Suppressor macrophage (primary cell): ENCODE measurements at places on chromosomes 6 and 20.

- no peak for DNase-seq
Observed at GRCh38 chr6:14292119-14292518, 174.5 kb downstream of the CD83 start.

- no peak for DNase-seq
Observed at GRCh38 chr20:10131732-10132345, 86.8 kb upstream of the SNAP25 start.

DNA sequence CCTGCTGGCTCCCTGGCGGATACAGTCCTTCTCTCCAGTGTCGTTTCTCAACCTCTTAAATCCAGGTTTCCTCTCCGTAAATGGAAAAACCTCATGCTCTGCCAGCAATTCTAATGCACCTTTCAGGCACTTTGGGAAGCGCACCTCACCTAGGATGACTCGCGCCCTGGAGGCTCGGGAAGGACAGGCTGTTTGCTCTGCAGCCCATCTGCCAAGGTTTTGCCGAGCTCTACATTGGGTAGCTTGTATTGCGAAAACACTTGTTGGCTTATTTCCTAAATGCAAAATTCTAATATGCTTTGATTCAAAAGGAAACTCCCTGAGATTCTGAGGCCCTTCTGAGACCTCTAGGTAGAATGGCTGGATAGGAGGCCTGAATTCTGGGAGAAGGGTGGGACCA lies 102.6 kb upstream of the MLN start:
- no peak for DNase-seq

GRCh38 chr6:42404484-42404883 lies 47.2 kb downstream of the TRERF1 start:
- peak; percentile 58 for DNase-seq

DNA sequence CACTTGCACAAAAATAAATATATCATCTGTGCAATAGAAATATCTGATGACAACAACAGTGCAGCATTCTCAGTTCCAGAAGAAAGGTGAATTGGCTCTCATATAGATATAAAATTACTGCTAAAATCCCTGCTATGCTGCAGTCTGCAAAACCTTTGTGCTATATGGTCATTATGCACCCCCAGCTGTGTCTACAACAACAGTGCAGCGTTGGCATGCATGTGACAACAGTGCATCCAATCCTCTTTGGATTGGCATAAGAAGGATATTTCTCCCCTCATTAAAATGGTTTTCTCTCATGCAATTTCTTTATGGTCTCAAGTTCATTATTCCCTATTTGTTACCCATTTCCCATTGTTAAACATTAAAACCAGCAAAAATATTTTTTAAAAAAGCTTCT lies 23.1 kb downstream of the OR2B6 start:
- no peak for DNase-seq

- DNase-seq, result no peak
Observed at GRCh38 chr6:8941577-8941976, 506.2 kb upstream of the SLC35B3 start.

- DNase-seq, result no peak
Observed at GRCh38 chr20:52800734-52801627, 171.2 kb upstream of the TSHZ2 start.

DNA sequence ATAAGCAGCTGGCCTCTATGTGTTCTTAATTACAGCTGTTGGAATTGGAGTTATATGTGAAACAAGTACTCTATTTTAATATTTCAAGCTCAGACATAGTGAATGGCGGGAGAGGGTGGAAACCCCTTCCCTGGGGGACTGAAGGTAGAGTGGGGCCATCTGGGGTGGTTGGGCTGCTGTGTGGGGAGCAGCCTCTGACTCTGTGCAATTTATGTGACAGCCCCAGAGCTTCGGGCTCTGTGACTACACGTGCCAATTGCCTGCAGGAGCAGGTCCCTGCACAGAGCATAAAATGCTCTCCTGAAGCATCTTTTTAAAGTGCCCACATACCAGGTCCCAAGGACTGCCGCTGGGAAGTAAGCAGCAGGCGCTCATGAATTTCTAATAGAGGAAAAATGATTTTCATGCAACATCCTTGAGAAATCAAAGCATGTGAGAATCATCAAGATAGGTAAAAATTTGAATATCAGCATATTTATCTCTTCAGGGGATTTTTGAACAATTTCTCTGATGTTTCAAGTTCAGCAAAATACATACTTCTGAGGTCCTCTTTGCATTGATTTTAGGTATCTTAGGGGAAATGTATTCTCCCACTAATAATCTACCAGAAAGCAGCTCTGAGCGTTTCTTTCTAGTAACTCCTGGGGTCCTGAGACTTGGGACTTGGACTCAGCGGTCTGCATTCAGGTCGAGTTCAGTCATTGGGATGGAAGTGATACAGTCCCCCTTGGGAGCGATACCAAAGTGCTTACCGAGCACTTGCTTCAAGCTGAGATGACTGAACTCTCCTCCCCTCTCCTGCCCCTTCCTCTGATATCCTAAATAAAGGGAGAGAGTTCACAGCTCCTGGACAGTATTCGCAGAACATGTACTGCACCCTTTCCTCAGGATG lies 40.0 kb downstream of the ALDH8A1 start:
- no peak for DNase-seq

DNA sequence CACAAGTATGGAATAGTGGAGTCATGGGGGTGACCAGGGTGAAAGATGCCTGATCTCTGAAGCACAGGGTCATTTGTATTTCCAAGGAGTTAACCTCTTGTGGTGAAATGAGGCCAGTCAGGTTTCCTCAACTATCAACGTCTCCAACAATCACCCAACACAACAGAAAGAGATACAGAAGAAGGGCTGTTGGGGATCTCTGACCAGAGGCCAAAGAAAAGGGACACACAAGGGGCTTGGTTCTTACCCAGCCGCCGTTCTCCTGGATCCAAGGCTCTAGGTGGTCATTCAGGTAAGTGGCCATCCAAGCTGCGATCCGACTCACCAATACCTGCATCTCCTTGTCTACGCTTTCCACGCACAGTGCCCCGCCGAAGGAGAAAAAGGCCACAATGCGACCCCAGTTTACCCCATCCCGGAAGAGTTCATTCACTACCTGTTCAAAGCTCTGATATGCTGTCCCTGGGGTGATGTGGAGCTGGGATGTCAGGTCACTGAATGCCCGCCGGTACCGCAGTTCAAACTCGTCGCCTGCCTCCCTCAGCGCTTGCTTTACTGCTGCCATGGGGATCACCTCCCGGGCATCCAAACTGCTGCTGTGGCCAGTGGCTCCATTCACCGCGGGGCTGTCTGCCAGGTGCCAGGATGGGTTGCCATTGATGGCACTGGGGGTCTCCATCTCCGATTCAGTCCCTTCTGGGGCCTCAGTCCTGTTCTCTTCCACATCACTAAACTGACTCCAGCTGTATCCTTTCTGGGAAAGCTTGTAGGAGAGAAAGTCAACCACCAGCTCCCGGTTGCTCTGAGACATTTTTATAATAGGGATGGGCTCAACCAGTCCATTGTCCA lies 1.0 kb downstream of the BCL2L1 start:
- no peak for DNase-seq

DNA sequence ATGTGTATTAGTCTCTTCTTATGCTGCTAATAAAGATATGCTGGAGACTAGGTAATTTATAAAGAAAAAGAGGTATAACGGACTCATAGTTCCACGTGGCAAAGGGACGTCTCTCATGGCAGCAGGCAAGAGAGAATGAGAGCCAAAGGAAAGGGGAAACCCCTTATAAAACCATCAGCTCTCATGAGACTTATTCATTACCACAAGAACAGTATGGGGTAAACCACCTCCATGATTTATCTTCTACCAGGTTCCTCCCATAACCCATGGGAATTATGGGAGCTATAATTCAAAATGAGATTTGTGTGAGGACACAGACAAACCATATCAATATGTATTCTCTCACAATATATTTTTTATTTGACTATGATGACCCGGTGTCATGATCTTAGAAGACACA lies 109.1 kb downstream of the UTRN start:
- DNase-seq, result no peak

GRCh38 chr6:39330057-39330456 lies 7.6 kb upstream of the KCNK16 start:
- peak; percentile 93 for DNase-seq

DNA sequence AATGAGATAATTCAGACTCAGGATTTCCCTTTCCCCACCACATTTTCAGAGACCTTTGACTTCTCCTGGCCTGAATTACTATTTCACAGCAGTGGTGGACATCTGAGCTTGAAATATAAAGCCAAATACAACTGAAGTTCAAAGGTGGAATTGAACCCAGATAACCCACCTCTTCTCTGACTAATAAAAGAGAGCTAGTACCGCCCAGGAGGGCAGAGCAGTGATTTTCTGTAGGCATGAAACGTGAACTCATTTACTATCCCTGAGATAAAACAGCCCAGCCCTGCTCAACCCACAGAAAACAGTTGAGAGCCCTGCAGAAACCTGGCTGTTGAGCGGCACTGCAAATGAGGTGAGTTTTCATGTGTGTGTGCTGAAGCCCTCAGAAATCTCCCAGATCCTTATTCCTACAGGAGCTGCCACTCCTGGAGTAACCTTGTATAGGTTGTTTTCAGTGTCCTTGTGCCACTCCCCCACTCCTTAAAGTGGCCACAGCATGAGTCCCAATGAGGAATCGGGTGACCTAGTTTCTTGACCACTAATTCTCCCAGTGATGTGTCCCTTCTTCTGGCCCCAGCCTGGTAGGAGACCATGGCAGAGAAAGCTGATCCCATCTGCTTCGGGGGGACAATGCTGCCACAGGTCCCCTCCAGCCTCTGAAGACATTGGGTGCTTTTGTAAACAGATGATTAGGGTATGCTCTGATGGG lies 99.2 kb downstream of the NOL4L start:
- no peak for DNase-seq

GRCh38 chr20:35695245-35695749 lies 3.9 kb downstream of the NFS1 start:
- no peak for DNase-seq

DNA sequence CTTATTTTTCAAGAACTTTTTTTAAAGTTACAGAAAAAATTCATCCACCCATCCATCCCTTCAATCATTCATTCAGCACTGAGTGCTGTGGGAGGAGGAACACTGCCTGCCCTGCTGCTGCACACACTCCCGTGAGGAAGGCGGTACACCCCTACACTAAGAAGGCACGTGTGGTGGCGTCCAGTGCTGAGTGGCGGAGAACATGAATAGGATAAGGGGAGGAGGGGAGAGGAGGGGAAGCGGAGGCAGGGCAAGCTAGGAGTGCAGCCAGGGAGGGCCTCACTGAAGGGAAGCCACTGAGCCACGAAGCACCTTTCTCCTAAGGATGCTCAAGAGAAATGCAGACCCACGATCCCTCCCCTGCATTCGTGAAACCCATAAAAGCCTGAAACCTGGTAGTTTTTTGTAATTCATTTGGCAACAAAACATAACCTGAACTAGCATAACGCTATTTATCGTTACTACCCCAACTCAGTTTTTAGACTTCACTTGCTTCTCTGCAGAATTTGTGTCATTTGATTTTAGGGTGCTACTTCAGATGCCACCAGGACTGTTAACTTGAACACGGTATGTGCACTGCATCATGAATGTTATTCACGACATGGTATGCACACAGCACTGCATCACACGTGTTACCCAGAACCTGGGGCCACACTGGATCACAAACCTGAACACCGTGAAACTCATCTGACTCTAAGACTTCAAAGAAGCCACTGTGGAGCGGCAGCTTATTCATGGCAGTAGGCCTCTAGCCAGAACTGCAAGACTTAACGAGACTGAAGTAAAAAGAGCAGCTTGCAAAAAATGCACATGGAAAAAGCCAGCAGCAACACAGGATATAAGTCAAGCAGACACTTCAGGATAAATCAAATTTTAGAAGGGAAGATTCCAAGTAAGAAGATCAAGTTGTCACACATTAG lies 3.5 kb downstream of the RNASET2 start:
- DNase-seq, result no peak

DNA sequence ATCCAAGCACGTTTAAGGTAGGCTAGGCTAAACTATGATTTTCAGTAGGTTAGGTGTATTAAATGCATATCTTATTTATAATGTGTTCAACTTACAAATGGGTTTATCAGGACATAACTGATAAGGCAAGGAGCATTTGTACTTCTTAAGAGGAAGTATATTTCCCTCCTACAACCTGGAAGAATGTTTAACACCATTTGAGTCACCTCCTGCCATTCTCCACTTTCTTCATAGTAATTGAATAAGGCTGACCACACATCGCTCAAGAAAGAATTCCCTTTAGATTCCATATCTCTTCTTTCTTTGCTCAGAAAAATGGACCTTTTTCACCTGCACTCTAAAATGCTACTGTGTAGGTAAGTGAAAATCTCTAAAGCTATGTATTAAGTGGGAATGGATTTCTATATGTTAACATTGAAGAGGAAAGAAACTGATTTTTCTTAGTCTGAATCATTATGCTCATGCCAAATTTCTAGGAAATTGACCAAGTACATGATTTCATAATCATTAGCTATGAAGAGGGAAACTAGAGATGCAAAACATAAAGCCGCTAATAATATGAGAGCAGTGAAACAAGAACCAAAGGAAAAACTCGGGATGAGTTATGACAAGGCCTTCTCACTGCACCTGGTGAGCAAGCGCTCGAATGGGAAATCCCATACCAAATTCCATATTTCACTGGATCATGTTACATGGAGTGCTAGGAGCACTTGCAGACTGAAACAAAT lies 210.4 kb downstream of the ALDH8A1 start:
- no peak for DNase-seq

DNA sequence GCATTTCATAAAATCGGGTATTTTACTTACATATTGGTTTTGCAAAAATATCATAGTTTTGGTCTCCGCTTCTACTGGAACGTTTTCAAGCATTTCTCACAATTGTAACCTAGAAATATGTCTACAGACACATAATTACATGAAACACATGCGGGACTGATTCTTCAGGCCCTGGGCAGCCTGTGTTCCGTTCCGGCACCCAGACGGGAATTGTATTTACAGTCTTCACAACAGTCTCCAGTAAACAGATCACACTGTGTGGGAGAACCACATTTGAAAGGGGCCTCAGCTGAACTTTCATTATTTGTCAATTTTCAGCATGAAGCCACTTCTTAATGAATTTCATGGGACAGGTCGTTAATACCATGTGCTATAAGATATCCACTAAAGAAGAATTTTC lies 196.9 kb downstream of the DST start:
- no peak for DNase-seq

- DNase-seq, result no peak
Observed at GRCh38 chr6:3402310-3403237, 54.3 kb downstream of the SLC22A23 start.

DNA sequence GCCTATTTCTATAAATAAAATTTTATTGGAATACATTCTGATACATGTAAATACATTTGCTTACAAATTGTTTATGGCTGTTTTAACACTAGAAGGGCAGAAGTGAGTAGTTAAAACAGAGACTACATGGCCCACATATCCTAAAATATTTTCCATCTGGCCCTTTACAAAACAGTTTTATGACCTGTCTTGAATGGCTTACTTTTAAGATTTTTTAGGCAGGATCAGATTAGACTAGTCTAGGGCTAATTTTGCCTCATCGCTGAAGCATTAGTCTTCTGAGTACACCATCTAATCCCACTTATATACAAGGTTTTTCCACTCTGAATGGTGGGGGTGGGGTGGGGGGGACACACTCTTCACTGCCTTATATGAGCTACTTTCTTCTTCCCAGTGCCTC lies 27.1 kb downstream of the PLAGL1 start:
- no peak for DNase-seq

- no peak for DNase-seq
Observed at GRCh38 chr6:107540465-107540857, 50.5 kb downstream of the SOBP start.
